ENCODE measurements at places on chromosomes 11 and 22. TPM values are rescaled to one million over a fixed set of nuclear protein-coding genes. Genes with fewer than 3 reads are reported as not detected.

Gene ELF5
- not detected for total RNA-seq

DNA sequence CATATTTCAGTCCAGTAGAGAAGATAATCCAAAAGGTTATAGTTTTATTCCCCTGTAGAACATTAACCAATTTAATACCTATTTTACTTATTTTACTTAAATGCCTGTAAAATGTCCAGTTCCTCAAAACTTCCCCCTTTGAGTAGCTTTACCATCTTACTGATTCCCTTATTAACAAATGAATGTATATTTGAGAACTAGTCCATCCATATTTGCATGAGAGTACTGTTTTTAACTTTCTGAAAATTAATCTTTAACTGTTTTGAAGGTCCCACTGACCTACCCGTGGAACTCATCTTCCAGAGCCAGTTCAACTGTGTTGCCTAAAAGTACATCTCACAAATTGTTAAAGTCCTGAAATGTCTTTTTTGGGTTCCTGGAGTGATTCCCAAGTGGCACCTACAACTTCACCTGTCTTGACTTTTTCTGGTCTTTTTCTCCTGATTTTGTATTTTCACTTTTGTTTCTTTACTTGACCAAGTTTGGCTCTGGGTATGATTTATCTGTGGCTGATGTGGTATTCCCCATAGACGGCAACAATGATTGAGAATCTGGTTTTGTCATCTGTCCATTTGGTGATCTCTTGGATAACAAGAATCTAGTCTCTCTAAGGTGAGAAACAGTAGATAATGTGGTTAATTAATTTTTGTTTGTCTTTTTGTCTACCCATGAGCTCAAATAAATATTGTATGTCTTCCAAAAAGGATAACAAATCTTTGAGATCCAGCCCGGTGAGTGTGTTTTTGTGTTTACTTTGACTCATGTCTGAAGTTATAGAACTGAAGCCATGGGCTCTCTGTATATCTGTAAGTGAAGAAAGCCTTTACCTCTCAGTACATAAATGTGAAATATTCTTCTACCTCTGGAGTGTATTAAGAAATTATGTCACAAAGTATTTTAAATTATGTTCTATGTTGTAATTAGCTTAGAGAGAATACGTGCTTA lies 174.2 kb downstream of the ETS1 start:
- no peak for DNase-seq

GRCh38 chr22:23591846-23592245 lies 11.8 kb upstream of the IGLL1 start:
- DNase-seq: no peak

DNA sequence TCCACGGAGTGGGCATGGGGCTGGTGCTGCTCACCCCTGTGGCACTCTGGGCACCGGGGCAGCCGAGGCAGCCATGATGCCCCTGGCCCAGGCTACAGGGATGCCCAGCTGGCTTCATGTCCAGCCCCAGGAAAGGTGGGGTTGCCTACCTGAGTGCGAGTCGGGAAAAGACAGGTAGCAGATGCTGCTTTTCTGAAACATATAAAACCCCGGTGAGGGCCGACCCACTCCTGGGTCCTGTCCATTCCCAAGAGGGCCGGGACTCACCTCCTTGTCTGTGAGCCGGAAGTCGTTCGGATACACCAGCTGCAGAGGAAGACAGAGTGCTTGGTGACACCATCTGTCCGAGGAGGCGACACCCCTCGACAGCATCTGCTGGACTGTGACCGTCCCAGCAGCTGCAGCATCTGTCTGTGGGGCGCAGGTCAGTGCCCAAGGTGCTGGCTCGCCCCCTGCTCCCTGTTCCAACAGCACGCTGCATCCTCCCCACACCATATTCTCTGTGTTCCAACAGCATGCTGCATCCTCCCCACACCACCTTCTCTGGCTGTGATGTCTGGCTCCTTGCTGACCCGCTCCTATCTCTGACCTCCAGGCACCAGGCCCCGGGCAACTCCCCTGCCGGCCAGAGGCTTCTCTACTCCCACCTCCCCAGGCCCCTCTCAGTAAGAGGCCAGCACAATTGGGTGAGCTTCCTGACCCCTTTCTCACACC lies 8.0 kb downstream of the DENND6B start:
- DNase-seq: no peak

- DNase-seq: no peak
Measured at GRCh38 chr11:24819006-24819405, 322.2 kb downstream of the LUZP2 start.

All from Right ventricle myocardium superior (tissue), 1 donor.